Naive thymus-derived CD4-positive, alpha-beta T cell (primary cell): ENCODE measurements at places on chromosomes 3 and 15. TPM values are rescaled to one million over a fixed set of nuclear protein-coding genes. Genes with fewer than 3 reads are reported as not detected.
A peak's percentile ranks its signal among the peaks of the same experiment; 100 is the strongest.

GRCh38 chr3:115652738-115653137, 29.4 kb downstream of the GAP43 start:
- DNase-seq, result no peak
- H3K27ac ChIP-seq, result no peak overlapping the region
- no peak overlapping the region for H3K4me3 ChIP-seq
- no peaks in the 10 kb centered on the region for H3K27me3 ChIP-seq
- no peaks in the 10 kb centered on the region for H3K36me3 ChIP-seq

ZNF80 gene
- 0.35 TPM for polyA plus RNA-seq

DNA sequence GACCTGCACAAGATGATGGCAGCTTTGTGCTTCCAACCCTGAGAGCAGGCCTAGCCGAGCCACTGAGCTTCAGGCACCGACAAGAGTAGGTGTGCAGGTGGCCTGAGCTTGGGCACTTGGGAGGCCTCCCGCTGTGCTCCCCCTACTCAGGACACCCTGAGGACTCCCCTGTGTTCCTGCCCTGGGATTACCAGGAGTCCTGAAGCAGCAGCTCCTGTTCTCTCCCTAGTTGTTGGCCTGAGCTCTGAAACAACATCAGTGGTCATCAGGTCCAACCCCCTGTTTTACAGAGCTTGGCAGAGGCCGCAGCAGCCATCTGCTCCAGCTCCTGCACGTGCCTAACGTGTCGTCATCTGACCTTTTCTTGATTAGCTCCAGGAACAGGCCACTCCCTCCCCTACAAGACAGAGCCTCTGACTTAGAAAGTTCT, 8.0 kb upstream of the MESP2 start:
- DNase-seq, result no peak
- no peak overlapping the region for H3K27ac ChIP-seq
- no peak overlapping the region for H3K4me3 ChIP-seq
- no peaks in the 10 kb centered on the region for H3K4me1 ChIP-seq
- H3K27me3 ChIP-seq, result no peaks in the 10 kb centered on the region
- no peaks in the 10 kb centered on the region for H3K36me3 ChIP-seq

GRCh38 chr3:84175449-84175848, 783.3 kb upstream of the CADM2 start:
- no peak overlapping the region for H3K27ac ChIP-seq
- H3K4me3 ChIP-seq, result no peak overlapping the region
- H3K36me3 ChIP-seq, result no peaks in the 10 kb centered on the region
- no peak for DNase-seq
- no peaks in the 10 kb centered on the region for H3K27me3 ChIP-seq

GRCh38 chr3:141411251-141411771, 43.0 kb downstream of the ZBTB38 start:
- DNase-seq, result peak; percentile 44
- no peaks in the 10 kb centered on the region for H3K27me3 ChIP-seq
- peak overlapping the region; percentile 26 for H3K4me3 ChIP-seq
- no peaks in the 10 kb centered on the region for H3K36me3 ChIP-seq
- H3K27ac ChIP-seq, result peak overlapping the region; percentile 83

MUC4 gene
- polyA plus RNA-seq, result not detected

- H3K4me3 ChIP-seq, result no peak overlapping the region
- DNase-seq, result no peak
- H3K27ac ChIP-seq, result no peak overlapping the region
- no peaks in the 10 kb centered on the region for H3K27me3 ChIP-seq
- H3K4me1 ChIP-seq, result peaks cover 14% of the 10 kb centered on the region
These were observed 29.1 kb downstream of the SEMA3G start for GRCh38 chr3:52415800-52416199.

- no peaks in the 10 kb centered on the region for H3K4me1 ChIP-seq
- no peak for DNase-seq
- no peak overlapping the region for H3K4me3 ChIP-seq
- no peaks in the 10 kb centered on the region for H3K27me3 ChIP-seq
- H3K36me3 ChIP-seq, result no peaks in the 10 kb centered on the region
These were observed 447.8 kb upstream of the PROK2 start for GRCh38 chr3:72232777-72233176.

- H3K27ac ChIP-seq, result no peak overlapping the region
- H3K36me3 ChIP-seq, result no peaks in the 10 kb centered on the region
- DNase-seq, result no peak
These were observed 36.3 kb upstream of the MYH15 start for GRCh38 chr3:108546692-108547091.

BCL2A1 gene
- polyA plus RNA-seq, result 29.4 TPM

DNA sequence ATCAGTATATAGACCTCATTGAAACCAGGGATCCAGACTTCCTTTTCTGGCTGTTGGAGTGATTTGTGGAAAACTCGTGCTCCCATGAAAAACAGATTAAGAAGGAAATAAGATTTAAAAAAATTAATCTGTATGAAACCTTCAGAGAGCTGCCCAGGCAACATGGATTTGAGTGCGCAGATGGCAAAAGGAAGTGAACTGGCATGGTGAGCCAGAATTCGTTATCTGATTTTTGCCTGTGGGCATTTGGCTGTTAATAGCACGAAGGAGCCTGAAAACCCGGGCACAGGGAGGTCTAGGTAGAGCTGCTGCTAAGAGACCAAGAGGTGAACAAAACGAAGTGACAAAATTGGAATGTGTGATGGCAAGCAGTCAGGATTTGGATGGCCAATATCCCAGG, 19.1 kb upstream of the SPINK8 start:
- H3K27ac ChIP-seq, result no peak overlapping the region
- no peaks in the 10 kb centered on the region for H3K27me3 ChIP-seq
- no peaks in the 10 kb centered on the region for H3K36me3 ChIP-seq
- no peak for DNase-seq

DNA sequence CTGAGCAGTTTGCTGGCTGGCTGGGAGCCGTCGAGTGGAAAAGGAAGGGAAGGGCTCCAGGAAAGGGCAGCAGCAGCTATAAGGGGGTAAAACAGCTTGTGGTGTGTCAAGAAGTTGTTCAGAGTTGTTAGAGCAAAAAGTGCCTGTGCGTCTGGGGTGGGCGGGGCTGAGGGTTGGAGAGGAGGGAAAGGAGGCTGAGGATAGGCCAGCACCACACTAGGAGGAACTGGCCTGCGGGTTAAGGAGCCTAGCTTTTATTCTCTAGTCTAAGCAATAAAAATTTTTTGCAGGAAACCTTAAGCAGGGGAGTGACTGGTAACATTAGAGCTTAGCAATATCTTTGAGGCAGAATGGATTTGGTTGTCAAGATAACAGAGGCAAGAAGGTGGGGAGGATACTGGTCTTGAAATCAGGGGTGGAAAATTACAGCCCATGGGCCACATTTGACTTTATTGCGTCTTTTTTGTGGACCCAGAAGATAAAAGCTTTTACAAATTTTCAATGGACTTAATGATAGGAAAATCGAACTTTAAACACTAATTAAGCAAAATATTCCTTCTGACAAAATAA, 134.5 kb upstream of the AADACL2 start:
- no peaks in the 10 kb centered on the region for H3K36me3 ChIP-seq
- H3K4me3 ChIP-seq, result no peak overlapping the region
- H3K27ac ChIP-seq, result no peak overlapping the region
- H3K4me1 ChIP-seq, result no peaks in the 10 kb centered on the region
- no peaks in the 10 kb centered on the region for H3K27me3 ChIP-seq
- DNase-seq, result no peak

- no peaks in the 10 kb centered on the region for H3K4me1 ChIP-seq
- H3K36me3 ChIP-seq, result no peaks in the 10 kb centered on the region
- no peak overlapping the region for H3K4me3 ChIP-seq
- no peaks in the 10 kb centered on the region for H3K27me3 ChIP-seq
- H3K27ac ChIP-seq, result no peak overlapping the region
These were observed 104.3 kb upstream of the CHMP2B start for GRCh38 chr3:87122766-87123165.

CHRFAM7A gene
- polyA plus RNA-seq, result not detected

SEMA5B gene
- not detected for polyA plus RNA-seq

DNA sequence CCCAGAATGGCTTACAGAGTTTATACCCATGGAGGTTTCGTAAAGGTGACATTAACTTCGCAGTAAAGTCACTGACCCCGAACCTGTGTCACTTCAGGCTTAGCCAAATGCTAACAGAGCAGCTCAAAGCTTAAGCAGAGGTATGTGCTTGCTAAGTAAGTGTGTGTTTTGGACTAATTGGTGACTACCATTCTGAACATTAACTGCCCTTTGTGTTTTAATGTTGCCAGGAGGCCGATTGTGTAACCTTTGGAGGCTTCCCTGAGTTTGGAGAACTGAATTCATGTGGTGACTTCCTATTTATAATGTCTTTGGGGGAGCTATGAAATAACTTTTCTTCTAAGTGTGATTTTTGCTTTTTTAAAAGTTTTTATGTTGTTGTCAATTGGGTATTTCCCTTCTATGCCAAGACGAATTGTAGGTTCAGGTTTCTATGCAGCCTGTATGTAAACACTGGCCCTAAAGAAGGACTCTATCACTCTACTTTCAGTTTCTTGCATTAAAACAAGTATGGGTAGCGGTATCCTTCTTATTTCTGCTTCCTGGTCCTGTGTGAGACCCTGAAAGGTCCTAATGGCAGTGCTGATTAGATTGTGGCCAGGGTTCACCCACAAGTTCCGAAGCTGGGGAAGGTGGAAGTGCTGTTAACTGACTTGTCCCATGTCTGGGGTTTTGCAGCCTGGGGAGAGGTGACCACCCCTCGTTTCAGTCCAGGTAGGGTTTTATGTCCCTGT, 86.3 kb downstream of the IGF1R start:
- no peaks in the 10 kb centered on the region for H3K36me3 ChIP-seq
- no peaks in the 10 kb centered on the region for H3K27me3 ChIP-seq
- H3K4me3 ChIP-seq, result no peak overlapping the region
- no peaks in the 10 kb centered on the region for H3K4me1 ChIP-seq
- no peak overlapping the region for H3K27ac ChIP-seq
- no peak for DNase-seq

DNA sequence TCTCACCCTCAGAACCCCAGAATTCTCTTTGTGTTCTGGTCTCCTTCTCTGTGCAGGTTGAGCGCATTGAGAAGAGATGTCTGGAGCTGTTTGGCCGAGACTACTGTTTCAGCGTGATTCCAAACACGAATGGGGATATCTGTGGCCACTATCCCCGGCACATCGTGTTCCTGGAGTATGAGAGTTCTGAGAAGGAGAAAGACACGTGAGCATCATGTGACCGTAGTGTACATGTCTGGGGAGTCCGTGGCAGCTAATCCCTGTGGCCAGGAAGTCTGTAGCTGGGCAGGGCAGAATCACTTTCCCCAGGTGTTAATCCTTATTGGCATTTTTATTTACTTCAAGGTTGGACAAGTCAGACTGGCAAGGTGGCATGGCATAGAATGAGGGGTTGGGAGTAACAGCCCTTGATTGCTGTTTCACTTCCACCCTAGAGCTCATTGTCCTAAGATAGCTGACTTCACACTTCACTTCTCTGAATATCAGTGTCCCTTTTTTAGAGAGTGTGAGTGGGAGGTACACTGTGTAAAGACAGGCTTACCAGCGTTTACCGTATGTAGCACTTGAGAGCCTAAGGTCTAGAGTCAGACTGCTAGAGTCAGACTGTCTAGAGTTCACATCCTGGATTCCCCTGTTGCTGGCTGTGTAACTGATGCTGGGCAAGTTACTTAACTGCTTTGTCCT, 4.4 kb downstream of the MTMR14 start:
- no peaks in the 10 kb centered on the region for H3K27me3 ChIP-seq
- peaks cover 14% of the 10 kb centered on the region for H3K4me1 ChIP-seq
- DNase-seq, result no peak
- H3K27ac ChIP-seq, result no peak overlapping the region
- peaks cover 20% of the 10 kb centered on the region for H3K36me3 ChIP-seq

- no peak for DNase-seq
- H3K36me3 ChIP-seq, result no peaks in the 10 kb centered on the region
- no peaks in the 10 kb centered on the region for H3K27me3 ChIP-seq
- no peak overlapping the region for H3K4me3 ChIP-seq
These were observed 3.1 kb upstream of the BNC1 start for GRCh38 chr15:83287541-83288027.

- H3K4me1 ChIP-seq, result peaks cover 28% of the 10 kb centered on the region
- H3K4me3 ChIP-seq, result no peak overlapping the region
- no peaks in the 10 kb centered on the region for H3K27me3 ChIP-seq
These were observed 1.9 kb downstream of the ATP1B3 start for GRCh38 chr3:141878326-141878725.

PIF1 gene
- not detected for polyA plus RNA-seq

CASR gene
- polyA plus RNA-seq, result not detected

- no peak overlapping the region for H3K4me3 ChIP-seq
- no peaks in the 10 kb centered on the region for H3K4me1 ChIP-seq
- no peak for DNase-seq
- no peaks in the 10 kb centered on the region for H3K27me3 ChIP-seq
These were observed 778.5 kb downstream of the NTRK3 start for GRCh38 chr15:87477737-87478686.

DNA sequence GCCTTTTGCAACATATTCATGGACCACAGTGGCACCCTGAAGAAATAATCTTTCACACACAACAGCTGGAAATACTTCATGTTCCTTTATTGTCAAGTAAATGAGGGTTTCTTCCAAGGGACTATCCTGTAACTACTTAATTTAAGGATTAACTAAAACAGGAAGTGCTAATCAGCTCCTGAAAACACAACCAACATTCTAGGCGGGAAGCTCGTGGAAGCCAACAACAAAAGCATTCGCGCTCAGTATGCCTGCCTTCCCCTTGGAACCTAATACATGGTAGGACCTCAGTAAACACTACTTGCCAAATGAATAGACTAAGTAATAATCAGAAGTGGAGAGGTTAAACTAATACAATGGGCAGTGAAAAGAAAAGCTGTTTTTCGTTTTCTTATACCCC, 300.9 kb downstream of the RORA start:
- no peaks in the 10 kb centered on the region for H3K27me3 ChIP-seq
- H3K36me3 ChIP-seq, result no peaks in the 10 kb centered on the region
- H3K27ac ChIP-seq, result no peak overlapping the region
- DNase-seq, result no peak
- no peaks in the 10 kb centered on the region for H3K4me1 ChIP-seq
